ENCODE measurements at places on chromosomes 12 and 14.
A peak's percentile ranks its signal among the peaks of the same experiment; 100 is the strongest.

- no peak for DNase-seq
Measured at GRCh38 chr14:85038526-85039352, 491.2 kb upstream of the FLRT2 start.

GRCh38 chr12:12716151-12716792, 896 bp upstream of the CDKN1B start:
- peak; percentile 67 for DNase-seq

DNA sequence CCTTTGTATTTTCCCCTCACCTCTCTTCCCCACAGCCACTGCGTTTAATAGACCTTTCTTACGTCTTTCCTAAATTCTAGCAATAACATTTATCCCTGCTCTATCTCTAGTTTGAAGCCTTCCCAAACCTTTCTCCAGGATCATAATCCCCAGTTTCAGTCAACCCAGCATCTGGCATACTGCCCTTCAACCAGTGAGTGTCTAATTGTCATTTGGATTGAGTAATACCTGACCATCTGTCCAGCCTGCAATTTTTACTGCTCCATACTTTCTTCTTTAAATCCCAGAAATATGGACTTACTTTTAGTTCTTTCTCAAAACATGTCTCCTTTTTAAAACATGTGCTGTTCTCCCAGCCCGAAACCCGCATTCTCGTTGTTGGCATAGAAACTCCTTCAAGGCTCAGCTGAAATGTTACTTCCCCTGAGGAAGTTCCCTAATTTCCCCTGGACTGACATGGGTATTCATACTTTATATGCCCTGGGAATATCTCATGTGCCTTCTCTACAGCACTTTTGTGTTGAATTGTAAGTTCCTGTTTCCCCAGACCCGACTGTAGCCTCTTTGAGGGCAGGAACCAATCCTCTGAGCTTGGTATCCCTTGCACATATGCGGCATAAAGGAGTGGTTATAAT, 65.1 kb upstream of the ETV6 start:
- peak; percentile 2 for DNase-seq

GRCh38 chr14:35403114-35403602, 1.4 kb downstream of the NFKBIA start:
- DNase-seq = no peak

GRCh38 chr14:104805326-104805678, 4.4 kb downstream of the ZBTB42 start:
- no peak for DNase-seq

DNA sequence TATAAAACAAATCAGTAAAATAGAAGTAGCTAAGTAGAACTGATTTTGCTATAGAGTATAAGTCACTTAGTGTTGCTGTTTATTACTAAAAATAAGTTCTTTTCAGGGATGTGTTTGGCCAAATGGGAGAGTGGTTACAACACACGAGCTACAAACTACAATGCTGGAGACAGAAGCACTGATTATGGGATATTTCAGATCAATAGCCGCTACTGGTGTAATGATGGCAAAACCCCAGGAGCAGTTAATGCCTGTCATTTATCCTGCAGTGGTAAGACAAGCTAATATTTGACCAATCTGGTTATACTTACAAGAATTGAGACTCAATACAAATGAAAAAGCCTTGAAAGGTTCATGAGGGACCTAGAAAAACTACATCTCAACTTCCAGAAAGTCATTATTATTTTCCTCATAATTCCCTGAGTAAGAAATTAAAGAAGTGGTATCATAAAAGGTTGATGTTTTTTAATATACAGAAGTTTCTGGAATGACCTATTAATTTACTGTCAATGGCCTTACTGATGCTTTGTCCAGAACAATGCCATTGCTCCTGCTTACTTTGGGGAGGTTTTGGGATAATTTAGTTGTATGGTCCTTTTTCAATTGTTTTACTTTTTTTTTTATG, 1.9 kb downstream of the LYZ start:
- DNase-seq = no peak

GRCh38 chr12:110786012-110786411, 43.3 kb upstream of the PPP1CC start:
- no peak for DNase-seq

DNA sequence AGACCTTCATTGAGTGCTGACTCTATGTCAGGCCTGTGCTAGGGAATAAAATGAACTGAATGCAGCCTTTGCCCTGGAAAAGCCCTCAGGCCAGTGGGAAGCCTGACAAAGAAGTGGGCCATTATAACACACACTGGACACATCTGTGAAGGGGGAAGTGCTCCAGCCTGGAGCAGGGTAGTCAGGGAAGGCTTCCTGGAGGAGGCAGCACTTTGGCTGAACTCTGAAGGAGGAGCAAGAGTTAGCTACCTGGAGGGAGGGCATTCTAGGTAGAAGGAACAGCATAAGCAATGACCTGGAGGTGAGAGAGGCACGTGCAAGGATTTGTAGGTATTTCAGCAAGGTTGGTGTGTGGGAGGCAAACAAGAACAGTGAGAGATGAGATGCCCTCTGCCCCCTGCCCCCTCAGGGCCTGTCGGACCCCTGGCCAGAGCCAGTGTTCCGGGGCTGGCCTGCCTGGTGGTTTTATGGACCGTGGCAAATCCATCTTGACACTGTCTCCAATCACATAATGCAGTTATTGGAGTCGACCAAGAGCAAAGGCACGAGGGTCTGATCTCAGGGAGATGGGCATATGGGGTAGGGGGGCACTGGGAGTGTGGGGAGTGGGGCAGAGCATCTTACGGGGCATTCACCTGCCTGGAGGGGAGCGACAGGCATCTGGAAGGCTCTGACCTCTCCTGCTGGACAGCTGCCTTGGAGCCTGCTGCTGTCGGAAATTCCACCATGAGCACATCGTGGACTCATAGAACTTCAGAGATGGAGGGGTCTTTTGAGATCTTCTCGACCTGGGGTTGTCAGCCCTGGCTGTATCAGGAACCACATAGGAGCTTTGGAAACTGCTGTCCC, 2.7 kb upstream of the FAM222A start:
- DNase-seq = no peak

DNA sequence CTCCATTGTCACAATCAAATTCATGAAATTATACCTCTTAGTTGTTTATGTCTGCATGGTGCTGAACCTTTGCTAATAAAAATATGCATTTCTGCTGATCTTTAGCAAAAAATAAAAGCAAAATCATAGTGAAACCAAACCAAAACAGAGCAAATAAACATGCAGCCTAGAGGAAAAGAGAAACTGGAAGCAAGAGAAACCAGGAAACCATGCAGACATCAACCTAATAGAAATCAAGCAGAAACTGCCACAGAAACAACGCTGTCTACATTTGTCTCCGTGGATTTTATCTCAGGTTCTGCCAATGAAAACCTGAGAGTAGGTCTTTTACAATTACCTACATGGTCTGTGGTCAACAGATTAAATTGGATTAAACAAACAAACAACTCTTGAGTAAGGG, 173.7 kb downstream of the SYT10 start:
- DNase-seq = no peak

DNA sequence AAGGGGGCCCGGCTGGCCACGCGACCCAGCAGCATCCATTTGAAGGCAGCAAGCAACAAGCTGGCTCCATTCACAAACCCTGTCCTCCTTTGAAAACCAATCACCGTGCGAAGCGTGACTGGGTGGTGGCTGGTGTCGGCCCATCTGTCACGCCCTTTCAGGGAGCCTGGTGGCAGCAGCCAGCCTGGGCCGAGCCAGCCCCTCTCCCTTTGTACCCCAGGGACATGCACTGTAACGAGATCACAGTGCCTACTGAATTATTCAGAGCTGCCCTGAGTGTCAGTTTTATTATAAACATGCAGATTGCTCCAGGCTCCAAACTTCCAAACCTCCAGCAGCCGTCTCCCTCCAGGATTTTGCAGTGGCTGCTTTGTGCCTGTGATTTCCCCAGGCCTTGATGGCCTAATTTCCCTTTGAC, 22.3 kb upstream of the CTDSP2 start:
- no peak for DNase-seq

GRCh38 chr14:94109915-94110250, 653 bp upstream of the IFI27 start:
- DNase-seq = no peak

DNA sequence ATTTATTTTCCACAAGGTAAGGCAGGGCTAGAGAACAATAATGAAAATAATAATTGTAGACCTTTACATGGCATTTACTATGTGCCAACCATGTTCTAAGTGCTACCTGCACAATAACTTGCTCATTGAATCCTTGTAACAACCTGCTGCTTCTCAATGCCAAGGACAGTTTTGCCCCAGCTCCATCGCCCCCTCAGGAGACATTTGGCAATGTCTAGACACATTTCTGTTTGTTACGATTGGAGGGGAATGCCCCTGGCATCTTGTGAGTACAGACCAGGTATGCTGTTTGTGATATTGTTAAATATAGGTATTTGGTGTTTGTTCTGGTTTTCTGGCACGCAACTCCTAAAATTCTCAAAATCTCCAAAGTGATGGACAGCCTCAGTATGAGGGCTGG, 8.1 kb upstream of the ATXN2 start:
- DNase-seq = no peak

DNA sequence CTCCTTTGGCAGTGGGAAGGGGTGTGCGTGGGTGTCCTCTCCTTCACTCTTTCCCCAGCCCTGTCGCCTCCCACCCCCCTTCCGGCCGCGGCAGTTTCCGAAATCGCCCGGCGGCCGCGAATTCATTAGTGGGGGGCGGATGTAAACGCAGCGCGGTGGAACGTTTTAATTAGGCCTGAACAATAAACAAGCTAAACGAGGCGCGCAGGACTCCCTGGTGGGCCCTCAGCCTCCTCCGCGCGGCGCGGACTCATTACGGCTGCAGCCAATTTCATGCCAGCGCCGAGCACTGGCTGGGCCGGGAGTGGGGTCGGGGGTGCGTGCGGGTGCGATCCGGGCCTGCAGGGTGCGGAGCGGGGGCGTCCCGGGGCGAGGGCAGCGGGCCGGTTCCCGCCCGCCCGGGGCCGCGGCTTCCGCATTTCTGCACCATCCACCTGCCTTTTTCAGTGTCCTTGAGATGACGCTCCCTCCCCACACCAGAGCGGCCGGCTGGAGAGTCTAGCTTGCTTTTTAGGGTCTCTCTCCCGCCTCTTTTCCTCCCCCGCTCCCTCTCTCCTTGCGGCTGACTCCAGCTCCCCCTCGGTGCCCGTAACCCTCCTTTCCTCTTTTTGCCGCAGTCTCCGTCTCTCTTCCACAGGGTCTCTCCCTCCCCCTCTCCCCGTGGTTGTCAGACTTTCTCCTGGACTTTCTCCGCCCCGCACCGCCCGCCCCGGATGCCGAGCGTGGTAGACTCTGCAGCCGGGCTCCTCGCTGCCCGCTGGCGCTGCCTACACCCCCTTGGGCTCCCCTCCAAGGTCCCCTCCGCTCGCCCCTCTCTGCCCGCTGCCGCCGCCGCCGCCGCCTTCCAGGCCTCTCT, at the start of gene CISTR:
TSS of gene CISTR (minus strand) at position 644 of the 856 bp plus-strand sequence.
- peak; percentile 55 for DNase-seq

DNA sequence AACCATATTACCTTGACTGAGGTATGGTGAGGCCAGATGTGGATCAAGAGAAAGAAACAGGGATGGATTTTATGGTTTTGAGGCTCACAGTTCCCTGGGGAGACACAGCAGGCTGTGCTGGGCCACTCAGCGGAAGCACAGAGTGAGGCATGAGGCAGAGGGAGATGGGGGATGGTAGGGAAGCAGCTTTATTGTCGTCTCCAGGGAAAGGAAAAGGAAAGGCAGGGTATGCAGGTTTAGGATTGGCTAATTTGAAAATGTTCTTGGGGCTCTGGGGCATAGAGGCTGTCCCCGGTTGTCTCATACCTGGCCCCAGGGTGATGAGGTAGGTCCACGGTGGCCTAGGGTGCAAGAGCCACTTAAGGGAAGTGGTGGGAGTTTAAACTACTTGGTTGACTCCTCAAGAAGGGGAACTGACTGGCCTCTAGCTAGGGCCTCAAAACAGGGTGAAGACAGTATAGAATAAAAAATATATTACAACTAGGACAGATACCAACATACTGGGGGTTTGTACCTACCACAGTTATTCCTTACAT, 322.8 kb downstream of the RGS6 start:
- no peak for DNase-seq

- DNase-seq = no peak
Measured at GRCh38 chr12:64054079-64054520, 168.0 kb downstream of the KICS2 start.

DNA sequence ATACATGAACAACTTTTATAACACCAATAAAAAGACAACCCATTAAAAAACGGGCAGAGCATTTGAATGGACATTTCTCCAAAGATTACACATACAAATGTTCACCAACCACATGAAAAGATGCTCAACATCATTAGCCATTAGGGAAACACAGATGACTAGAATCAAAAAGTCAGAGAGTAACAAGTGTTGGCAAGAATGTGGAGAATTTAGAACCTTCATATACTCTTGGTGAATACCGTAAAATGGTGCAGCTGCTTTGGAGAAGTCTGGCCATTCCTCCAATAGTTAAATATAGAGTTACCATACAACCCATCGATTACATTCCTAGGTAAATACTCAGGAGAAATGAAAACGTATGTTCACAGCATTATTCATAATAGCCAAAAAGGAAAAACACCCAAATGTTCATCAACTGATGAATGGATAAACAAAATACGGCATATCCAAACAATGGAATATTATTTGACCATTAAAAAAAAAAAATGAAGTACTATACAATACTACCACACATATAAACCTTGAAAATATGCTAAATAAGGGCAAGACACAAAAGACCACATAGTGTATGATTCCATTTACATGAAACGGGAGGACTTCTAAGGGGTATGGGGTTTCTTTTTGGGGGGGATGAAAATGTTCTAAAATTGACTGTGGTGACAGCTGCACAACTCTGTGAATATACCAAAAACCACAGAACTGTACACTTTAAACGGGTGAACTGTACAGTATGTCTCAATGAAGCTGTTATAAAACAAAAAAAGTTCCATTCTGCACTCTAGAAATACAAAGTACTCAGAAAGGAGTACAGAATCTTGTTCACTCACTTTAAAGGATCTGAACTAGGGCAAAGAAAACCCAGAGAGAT, 3.2 kb downstream of the CORO1C start:
- no peak for DNase-seq

DNA sequence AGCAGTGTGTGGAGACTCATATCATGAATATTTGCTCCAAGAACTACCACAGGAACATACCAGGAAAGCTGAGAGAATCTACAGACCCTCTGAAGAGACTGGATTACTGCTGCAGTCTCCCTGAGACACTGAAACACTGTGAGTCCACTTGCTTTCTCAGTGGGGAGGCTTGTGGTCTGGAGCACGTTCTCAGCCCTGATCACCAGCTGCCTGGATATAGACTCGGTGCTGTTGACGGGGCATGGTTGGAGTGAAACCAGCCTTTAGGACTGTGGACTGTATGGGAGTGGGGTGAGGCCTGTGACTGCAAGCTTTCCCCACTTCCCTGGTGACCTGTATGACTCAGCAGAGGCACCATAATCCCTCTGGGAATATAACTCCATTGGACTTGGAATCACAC, 525.8 kb upstream of the FBXO33 start:
- DNase-seq = no peak

All from NCI-H1092 treated with DMSO at 0.1 percent for 48 hours (cell line).